SK-MEL-5 (cell line): ENCODE measurements at places on chromosomes 11 and 22.

DNA sequence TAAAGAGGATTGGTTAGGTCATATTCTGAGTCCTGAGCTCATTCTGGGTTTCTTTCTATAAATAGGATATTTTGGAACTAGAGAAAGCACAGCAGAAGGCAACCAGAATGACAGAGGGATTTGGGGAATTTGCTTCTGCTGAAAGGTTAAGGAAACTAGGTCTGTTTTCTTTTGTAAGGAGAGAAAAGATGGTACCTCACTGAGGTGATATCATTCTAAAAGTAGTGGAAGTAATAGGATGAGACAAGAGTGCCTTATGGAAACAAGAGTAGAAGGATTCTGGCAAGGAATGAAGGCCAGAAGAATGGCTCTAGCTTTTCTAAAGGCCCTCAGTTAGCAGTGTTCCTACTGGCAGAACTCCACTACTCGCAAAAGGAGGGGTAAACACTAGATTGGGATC is 26.7 kb upstream of the BDNF start:
- DNase-seq = no peak

DNA sequence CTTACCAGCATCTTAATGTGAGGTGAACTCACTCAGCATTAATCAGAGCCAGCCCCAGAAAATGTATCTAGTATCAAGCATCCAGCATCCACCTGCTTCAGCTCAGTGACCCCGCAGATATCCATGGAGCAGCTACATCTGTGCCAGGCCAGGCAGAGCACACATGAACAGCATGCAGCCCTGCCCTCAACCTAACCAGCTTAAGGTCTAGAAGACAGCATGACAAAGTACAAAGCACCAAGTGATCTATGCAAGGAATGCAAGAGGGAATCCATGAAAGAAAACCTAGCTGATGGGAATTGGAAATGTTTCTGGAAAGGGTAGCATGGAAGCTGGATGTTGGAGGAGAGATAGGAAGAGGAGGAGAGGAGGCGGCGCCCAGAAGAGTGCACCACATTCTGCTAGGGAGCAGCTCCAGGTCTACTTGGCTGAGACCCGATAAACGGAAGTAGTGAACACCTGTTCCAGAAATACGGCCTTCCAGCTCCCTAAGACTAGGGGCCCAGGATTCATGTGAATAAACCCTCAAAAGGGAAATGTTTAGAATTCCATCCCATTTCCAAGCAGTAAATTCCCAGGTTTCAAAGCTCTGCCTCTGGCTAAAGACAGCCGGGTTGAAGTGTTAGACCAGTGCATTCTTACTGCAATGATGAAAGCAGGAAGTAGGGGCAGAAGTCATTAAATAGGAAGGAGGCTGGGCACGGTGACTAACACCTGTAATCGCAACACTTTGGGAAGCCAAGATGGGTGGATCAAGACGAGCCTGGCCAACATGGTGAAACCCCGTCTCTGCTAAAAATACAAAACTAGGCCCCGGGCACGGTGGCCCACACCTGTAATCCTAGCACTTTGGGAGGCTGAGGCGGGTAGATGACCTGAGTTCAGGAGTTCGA is 23.5 kb upstream of the L3MBTL2 start:
- DNase-seq = no peak

DNA sequence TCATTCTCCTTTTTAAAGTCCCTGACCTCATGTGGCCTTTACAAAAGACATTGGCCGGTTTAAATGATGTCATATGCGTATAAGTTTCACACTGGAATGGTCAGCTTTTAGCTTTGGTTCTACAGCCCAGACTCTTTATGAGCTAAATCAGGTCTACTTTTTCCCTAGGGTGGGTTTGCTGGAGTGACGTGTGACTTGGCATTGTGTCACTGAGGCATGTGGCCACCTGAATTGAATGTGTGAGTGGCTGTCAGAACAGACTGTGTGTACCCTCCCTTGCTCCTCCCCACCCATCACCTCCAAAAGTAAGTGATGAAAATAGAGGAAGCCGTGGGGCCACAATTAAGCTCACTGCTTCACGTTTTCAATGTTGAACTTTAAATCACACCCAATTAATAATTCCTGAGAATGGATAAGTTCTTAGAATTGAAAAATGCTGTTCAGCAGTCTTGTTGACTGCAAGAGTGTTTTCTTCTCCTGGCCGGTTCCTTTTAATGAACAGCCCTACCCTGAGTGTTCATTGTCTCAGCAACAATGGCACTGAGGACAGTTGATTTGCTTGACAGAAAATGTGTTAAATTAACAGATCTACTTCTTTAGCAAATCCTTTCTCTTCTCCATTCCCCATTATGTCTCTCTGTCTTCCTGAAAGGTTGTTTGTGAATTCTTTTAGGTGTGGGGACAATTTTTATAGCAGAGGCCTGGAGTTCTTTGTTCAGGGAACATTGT is 11.3 kb downstream of the CECR2 start:
- DNase-seq = no peak

- no peak for DNase-seq
Observed at GRCh38 chr11:2926611-2927051, 2.6 kb downstream of the PHLDA2 start.

GRCh38 chr11:43508511-43508918 is 149.8 kb downstream of the TTC17 start:
- DNase-seq = no peak

- DNase-seq = peak; percentile 78
Observed at GRCh38 chr11:6531267-6531752, 34.2 kb downstream of the DNHD1 start.
